ENCODE measurements at places on chromosomes 11 and 22.
A peak's percentile ranks its signal among the peaks of the same experiment; 100 is the strongest.

- peak; percentile 27 for DNase-seq
Measured at GRCh38 chr11:2178906-2179494, 7.4 kb upstream of the TH start.

DNA sequence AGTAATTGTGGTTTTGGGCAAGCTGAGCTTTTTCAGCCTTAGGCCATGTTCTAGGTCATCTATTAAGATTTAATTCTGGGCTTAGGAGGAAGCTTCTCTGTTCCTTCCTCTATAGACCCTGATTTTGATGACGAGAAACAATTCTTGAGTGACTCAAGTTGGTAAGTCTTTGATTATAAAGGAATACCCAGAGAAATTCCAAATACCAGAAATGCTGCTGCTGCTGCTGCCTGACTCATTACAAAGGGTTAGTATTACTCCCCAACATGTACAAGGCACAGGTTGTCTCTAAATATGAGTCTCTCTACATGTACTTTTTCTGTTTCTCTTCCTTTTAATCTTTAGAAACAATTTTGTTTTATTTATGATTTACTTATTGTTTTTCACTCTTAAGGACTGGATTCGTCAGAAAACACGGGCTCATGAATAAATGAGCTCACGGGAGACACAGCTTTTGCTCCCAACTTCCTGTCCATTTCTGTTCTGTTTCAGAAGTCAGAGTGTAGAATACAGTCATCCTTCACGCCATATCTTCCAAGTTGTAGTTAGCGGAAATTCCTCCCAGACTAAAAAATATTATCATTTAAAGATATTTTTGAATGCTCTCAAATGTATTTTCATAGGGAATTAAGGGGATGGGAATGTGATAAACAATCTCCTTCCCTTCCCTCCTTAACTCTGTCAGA is 31.8 kb upstream of the RBMXL2 start:
- DNase-seq = peak; percentile 44

- no peak for DNase-seq
Measured at GRCh38 chr11:2154889-2155288, 6.1 kb downstream of the INS start.

DNA sequence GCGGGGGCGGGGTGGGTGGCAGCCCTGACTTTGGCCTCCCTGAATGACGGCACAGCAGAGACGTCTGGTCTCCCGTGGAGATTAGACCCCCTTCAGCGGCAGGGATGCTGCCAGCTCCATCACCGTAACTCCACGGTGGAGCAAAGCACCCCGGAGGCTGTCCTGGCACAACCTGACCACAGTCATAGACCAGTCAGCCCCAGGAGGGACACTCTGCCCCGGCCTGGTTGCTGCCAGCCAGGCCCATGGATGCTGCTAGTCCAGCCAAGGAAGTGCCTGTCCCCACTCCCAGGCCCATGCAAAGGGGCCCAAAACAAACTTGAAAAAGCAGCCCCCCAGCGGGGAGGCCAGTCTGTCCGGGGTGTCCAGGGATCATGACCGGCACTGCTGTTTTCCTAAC is 11.5 kb upstream of the ANO1 start:
- no peak for DNase-seq

GRCh38 chr11:74135127-74135840 is 35.5 kb downstream of the C2CD3 start:
- no peak for DNase-seq

GRCh38 chr11:115623021-115623451 is 118.8 kb upstream of the CADM1 start:
- DNase-seq = peak; percentile 59

DNA sequence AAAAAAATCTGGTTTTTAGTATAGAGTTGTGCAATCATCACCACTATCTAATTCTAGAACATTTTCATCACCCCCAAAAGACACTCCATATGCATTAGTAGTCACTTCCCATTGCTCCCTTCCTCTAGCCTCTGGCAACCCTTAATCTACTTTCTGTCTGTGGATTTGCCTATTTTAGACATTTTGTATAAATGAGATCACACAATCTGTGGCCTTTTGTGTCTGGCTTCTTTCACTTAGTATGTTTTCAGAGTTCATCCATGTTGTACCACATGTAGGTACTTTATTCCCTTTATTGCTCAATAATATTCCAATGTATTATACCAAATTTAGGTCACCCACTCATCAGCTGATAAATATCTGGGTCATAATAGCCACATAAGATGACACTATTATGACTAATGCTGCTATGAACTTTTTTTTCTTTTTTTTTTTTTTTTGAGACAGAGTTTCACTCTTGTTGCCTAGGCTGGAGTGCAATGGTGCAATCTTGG is 67.5 kb upstream of the SCUBE2 start:
- DNase-seq = peak; percentile 74

Data from fibroblast of pulmonary artery (primary cell).